ENCODE measurements at places on chromosomes 11 and 22.

DNA sequence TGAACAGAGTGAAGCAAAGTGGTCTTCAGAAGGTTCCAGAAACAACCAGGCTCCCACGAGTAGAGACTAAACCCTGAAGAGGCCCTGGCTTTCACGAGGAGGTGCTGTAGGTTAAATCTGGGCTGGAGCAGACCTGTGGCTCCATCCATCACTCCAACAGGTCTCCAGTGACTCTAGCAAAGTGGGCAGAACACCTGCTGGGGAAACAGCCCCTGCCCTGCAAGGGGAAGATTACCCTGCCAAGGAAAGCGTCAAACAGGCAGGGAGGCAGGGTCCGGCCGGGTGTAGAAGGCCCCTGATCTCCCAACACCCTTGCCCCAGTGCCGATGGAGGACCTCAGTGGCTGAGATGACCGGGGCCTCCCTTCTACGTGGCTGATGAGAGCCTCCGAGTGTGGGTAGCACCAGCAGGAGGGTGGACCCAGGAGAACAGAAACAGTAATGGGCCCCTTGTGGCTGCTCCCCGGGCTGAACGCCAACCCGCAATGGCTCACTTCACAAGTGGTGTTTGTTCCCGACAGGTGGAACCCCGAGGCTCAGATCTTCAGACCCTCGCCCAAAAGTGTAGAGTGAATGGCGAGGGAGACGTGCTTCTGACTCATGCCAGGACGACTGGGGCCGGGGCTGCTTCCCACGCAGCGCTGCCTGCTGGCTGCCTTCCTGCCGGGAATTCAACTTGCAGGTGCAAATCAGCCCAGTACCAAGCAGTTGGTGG lies 112.0 kb downstream of the SHANK2 start:
- no peak for DNase-seq

DNA sequence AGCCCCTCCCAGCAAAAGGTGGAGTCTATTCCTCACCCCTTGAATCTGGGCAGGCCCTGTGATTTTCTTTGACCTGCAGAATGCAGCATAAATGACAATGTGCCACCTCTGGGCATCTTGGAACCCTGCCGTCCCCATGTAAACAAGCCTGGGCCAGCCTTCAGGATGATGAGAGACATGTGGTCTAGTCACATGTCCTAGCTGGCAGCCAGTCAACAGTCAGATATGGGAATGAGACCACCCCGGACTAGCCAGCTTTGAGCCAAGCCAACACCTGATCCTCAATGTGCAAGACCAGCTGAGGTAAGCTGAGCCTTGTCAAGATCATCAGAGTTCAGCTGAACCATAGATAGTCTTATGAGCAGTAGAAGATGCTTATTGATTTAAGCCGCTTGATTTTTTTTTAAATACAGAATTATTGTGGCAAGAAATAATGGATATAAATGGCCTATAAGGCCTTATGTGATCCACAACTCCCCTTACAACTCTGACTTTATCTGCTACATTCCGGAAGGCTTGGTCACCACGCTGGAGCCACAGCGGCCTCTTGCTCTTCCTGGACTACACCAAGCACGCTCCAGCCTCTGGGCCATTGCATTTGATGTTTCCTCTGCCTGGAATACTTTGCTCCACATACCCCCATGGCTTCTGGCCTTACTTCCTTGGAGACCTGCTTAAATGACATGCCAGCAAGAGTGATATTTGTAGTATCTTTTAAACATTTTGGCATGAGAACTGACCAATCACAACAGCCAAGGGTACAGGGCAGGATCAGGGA lies 225.9 kb upstream of the SESN3 start:
- DNase-seq = no peak

- peak; percentile 60 for DNase-seq
Observed at GRCh38 chr11:57480409-57481137, 20.2 kb downstream of the RTN4RL2 start.

GRCh38 chr11:4467811-4468606 lies 14.4 kb upstream of the OR52K1 start:
- DNase-seq = no peak

GRCh38 chr11:86167499-86168164 lies 76.9 kb upstream of the EED start:
- no peak for DNase-seq

- peak; percentile 55 for DNase-seq
Observed at GRCh38 chr22:29343313-29343805, 27.9 kb upstream of the RASL10A start.

DNA sequence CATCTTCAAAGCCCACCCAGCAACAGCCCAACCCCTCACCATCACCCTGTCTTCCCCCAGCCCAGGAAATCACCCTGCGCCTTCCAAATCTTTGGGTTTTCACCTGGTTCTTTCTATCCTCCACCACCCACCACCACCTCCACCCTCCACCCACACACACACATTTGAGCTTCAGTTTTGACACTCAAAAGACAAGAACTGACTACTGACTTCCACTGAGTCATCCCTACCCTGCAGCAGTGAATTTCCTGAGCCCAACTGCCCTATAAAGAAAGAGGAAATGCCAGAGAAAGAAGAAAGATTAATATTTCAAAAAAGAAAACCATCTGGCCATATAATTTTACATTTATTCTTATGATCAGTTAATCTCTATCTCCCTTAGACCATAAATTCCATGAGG lies 137.5 kb downstream of the CHST1 start:
- DNase-seq = no peak

- DNase-seq = no peak
Observed at GRCh38 chr22:44091751-44092150, 67.6 kb downstream of the PARVB start.

DNA sequence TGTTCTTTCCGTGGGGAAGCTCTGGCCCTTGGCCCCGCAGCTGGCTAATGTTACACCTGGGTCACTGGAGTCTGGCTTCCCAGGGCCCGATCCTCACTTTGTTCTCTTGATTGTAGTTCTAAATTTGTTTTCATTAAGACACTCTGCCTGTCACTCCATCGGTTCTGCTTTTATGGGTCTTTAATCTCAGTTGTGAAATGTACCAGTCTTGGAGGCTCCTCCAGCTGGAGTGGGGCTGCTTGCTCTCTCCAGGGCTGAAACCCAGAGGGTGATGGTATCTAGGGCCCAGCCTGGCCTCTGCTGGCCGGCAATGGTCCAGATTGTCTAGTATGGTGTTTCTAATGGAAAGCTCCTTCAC lies 352.9 kb downstream of the TENM4 start:
- no peak for DNase-seq

DNA sequence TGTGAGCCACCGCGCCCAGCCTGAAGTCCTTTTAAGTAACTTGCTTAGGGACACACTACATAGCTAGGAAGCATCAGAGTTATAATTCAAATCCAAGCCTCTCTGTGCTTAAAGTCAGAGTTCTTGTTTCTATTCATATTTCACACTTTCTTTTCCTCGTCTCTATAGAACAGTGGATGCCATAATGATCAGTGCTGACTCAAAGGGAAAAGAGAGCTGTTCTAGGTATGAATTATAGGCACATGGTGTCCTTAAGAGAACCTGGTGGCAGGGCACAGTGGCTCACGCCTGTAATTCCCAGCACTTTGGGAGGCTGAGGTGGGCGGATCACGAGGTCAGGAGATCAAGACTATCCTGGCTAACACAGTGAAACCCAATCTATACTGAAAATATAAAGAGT lies 400.2 kb upstream of the DDI1 start:
- DNase-seq = no peak

DNA sequence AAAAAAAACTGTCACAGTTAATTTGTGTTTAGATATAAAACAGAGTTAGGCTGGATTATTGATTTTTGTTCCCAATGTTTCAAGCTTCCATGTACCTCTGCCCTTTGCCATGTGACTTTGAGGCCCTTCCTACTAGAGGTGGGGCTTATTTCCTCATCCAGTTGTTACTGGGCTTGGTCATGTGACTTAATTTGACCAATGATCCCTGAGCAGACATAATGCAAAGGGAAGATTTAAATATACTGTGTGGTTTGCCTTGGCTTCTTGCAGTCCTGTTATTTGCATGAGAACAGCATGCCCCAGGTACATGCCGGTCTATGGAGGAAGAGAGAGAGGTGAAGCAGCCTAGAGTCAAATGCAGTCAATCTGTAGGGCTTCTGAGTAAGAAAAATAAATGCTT lies 347.0 kb downstream of the MIAT start:
- no peak for DNase-seq

DNA sequence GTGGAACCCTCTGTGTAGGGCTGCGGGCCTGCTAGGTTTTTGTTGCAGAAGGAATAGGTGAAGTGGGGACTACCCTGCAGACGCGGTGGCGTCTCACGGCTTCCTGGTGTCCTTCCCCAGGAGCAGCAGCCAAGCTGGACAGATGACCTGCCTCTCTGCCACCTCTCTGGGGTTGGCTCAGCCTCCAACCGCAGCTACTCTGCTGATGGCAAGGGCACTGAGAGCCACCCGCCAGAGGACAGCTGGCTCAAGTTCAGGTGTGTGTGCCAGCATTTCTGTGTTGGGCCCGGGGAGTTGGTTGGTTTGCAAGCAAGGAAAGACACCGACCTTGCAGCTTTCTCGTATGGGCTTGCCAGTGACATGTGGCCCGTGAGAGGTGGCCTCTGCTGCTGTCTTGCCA lies 15.3 kb downstream of the TAB1 start:
- no peak for DNase-seq

DNA sequence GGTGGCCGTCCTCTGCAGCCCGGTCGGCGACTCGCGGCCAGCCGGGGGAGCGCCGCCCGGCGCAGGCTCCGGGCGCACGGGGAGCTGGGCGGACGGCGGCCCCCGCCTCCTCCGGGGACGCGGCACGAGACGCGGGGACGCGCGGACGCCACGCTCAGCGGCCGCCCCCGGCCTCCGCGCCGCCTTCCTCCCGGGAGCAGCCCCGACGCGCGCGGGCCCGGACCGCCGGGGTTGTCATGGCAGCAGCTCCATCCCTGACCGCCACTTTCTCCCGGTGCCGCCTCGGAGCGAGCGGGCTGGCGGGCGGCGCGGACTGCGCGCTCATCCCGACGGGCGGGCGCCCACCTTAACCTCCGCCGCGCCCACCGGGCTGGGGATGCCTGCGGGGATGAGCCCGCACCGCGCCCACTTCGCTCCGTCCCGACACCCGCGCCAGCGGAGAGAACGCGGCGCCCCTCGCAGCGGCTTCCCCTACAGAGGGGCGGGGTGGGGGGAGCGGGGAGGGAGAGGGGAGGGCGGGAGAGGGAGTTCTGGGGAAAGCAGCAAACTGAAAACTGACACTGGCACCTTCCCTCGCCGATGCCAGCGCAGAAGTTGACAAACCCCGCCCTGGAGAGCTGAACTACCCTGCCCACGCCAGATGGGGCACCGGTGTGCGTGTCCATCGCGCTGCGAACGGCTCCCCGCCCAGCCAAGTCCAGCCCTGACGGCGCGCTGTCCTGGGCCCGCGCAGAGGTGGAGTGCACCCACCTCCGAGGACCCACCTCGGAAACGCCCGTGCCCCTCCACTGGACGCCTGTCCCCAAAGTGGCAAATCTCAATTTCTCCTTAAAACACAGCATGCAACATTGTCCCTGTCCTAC lies 588.4 kb downstream of the OPCML start:
- peak; percentile 27 for DNase-seq

DNA sequence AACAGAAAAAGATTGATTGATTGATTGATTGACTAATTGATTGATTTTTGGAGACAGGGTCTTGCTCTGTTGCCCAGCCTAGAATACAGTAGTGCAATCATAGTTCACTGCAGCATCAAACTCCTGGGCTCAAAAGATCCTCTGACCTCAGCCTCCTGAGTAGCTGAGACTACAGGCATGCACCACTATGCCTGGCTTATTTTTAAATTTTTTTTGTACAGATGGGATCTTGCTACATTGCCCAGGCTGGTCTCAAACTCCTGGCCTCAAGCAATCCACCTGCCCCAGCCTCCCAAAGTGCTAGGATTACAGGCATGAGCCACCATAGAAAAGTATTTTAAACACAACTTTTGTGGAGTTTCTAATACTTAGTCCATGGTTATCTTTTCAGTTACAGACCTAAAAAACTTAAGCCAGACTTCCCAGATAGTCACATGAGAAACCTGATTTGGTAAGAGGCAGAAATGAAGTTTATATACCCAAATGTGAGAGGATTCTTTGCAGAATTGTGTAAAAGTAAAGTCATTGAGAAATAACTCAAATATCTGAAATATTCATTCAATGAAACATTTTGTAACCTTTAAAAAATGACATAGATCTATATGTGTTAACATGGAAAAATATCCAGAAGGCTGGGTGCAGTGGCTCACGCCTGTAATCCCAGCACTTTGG lies 186.5 kb downstream of the SWAP70 start:
- no peak for DNase-seq

- DNase-seq = no peak
Observed at GRCh38 chr22:46546466-46547178, 9.2 kb upstream of the CELSR1 start.

GRCh38 chr22:40407021-40407761 lies 36.8 kb downstream of the SGSM3 start:
- DNase-seq = no peak

DNA sequence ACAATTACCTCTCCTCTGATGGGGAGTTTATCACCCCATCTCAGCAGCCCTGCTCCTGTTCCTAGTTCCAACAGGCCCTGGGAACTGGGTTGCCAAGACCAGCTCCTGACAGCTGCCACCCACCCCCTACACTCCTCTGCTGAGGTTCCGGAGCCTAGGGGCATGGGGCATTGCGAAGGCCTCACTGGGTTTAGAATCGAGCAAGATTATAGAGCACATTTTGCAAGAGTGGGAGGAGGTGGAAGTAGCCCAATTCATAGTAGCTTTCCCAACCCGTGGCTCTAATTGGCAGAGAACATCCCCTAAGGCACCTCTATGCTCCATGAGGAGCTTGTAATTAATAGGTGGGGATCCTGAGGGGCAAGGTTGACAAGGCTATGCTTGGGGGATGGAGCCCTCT lies 23.0 kb downstream of the MYEOV start:
- DNase-seq = no peak

GRCh38 chr11:73267122-73267846 lies 4.9 kb upstream of the P2RY6 start:
- no peak for DNase-seq

DNA sequence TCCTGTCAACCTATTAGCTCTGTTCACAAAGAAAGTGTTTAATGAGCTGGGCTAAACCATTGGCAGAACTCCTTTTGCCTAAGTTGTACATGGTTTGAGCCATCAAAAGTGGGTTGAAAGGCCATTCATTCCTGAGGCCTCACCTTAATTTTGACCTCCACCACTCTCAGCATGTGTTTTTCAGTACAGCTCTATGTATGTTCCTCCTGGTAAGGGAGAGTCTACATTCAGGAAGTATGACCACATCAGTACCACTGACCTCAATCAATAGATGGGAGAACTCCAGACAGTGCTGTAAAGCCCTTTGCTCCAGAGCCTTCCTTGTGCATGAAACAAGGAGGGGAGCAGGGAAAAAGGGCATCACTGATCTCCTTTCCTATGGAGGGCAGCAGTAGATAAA lies 87.8 kb upstream of the CARD18 start:
- DNase-seq = no peak

DNA sequence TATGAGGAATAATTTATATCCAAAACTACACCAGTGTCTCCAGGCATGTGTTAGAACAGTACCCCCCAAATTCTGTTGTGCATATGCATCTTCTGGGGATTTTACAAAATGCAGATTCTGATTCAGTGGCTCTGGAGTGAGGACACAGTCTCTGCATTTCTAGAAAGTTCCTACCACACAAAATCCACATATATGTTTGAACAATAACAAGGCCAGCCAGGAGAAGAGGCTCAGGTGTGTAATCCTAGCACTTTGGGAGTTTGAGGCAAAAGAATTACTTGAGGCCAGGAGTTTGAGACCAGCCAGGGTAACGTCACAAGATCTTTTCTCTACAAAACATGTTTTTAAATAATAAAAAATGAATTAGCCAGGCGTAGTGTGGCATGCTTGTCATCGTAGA lies 84.9 kb downstream of the ZNF280B start:
- DNase-seq = no peak
